ENCODE measurements at places on chromosomes 4 and X. TPM values are rescaled to one million over a fixed set of nuclear protein-coding genes. Genes with fewer than 3 reads are reported as not detected.
A peak's percentile ranks its signal among the peaks of the same experiment; 100 is the strongest.

DNA sequence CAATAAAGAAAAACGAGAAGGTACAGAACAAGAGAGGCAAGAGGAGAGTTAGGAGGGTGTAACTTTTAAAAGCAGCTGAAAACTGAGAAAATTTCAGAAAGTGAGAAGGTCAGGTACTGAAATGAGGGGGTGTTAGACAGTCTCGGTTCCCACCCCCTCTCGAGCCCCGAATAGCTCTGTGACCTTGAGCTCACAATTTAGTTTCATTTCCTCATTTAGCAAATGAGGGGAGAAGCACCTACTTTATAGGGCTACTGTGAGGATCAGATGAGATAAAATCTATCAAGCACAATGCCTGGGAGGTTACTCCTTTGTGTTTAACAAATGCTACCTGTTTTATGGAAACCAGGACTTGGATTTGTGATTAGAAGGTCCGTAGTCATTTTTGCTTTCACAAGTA, 4.9 kb downstream of the UGT8 start:
- no peak overlapping the region for H3K27ac ChIP-seq
- DNase-seq = no peak
- H3K27me3 ChIP-seq = peaks cover 22% of the 10 kb centered on the region
- peaks cover 16% of the 10 kb centered on the region for H3K4me1 ChIP-seq
- no peaks in the 10 kb centered on the region for H3K36me3 ChIP-seq
- no peak overlapping the region for H3K4me3 ChIP-seq

DNA sequence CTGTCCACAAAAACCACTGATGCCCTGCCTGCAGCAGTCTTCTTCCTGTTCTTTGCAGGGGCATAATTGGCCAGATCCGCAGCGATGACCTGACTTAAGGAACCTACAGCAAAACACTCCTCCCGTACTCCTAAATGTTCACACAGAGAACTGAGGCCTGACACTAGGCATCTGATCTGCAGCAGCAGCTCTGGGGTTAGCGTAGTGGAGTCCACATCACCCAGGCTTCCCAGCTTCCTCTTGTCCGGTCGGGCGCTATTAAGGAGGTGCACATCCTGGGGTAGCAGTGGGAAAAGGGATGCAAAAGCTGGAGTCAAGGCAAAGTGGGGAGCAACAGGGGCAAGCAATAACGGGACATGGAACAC, 758 bp downstream of the SCFD2 start:
- peaks cover 4% of the 10 kb centered on the region for H3K27me3 ChIP-seq
- peak overlapping the region; percentile 98 for H3K27ac ChIP-seq
- peaks cover 38% of the 10 kb centered on the region for H3K4me1 ChIP-seq
- peak overlapping the region; percentile 99 for H3K4me3 ChIP-seq

- H3K27me3 ChIP-seq = peaks cover 2% of the 10 kb centered on the region
- no peaks in the 10 kb centered on the region for H3K36me3 ChIP-seq
- DNase-seq = no peak
- H3K4me3 ChIP-seq = no peak overlapping the region
- no peak overlapping the region for H3K27ac ChIP-seq
Measured at GRCh38 chr4:65661471-65661870, 8.8 kb downstream of the EPHA5 start.

Gene SSX2
- not detected for polyA plus RNA-seq

DNA sequence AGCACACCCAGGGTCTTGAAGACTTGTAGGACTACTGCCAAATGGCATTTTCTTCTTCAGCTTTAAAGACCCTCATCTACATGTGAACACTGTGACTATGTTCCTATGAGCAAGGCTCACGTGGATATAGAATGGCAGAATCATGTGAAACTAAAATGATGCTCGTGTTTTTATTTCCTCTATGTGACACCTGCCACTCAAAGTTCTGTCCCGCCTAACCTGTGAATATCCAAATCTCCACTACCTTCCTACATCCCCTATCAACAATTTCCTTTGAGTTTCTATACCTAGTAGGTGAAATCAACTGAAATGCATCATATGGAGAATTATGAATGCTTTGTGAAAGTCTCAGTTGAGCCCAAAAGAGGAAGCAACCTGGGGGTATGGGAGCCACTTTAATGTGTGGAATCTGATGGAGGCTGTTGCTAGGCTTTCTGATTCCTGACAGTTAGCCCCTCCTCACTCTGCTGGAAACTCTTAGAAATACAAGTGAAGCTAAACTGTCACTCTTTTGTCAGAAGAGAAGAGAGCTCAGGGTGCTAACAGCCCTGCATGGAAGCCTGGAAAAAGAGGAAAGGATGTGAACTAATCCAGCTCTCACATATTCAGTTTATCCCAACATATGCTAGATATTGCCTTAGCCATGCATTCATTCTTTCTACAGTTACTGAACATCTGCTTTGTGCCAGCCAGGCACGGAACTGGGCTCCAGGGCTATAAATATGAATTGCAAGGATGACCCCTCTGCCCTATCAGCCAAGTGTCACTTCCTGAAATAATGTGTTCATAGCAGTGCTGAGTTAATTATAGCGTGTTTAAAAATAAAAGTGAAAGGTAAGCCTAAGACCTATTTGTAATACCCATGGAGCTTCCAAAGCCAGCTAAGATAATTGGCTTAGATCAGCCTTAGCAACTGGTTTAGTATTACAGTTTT, 11.0 kb downstream of the LHFPL1 start:
- no peaks in the 10 kb centered on the region for H3K4me1 ChIP-seq
- peaks cover 2% of the 10 kb centered on the region for H3K36me3 ChIP-seq
- H3K27me3 ChIP-seq = no peaks in the 10 kb centered on the region
- DNase-seq = no peak
- H3K27ac ChIP-seq = no peak overlapping the region

DNA sequence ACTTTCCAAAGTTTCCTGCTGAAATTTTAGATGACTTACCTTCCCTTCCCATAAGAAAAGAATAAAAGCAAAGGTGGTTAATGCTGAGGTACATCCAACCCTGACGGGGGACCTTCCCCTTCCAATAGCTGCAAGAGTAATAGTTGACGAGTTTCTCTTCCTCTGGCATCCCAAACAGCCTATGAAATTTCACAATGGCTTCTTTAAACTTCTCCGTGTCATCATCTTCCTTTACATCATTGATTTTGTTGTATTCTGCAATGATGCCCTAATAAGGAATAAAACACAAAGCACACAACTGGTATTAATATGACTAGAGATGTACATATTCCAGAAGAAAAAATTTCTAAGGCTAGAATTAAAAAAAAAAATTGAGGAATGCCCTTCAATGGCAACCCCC, 76.6 kb downstream of the TBC1D9 start:
- DNase-seq = no peak
- H3K4me1 ChIP-seq = peaks cover 8% of the 10 kb centered on the region
- no peaks in the 10 kb centered on the region for H3K36me3 ChIP-seq
- H3K27me3 ChIP-seq = peaks cover 28% of the 10 kb centered on the region
- no peak overlapping the region for H3K4me3 ChIP-seq

Gene SH2D1A
- polyA plus RNA-seq = 92.7 TPM

- peak overlapping the region; percentile 74 for H3K27ac ChIP-seq
- H3K4me3 ChIP-seq = no peak overlapping the region
- DNase-seq = no peak
Measured at GRCh38 chr4:87419578-87420249, 2.7 kb upstream of the NUDT9 start.

Gene FAM47A
- polyA plus RNA-seq = not detected

DNA sequence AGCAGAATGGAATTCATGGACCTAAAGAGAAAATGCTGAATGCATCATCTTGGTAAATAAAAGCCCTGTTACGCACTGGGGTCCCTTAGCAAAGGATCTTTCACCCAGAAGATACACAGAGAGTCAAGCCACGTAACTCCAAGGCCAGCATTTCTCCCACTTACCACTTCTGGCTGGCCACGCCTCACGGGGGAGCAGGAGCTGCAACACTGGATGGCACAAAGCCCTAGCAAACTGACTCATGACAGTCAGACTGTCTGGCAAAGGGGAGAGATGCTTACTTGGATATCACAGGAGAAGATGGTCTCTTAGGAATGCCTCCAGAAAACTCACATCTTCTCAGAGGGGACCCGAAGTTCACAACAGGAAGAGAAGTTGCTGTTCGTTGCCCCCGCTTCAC, 51.4 kb upstream of the BCLAF3 start:
- DNase-seq = no peak
- H3K4me1 ChIP-seq = no peaks in the 10 kb centered on the region
- H3K4me3 ChIP-seq = no peak overlapping the region
- H3K27me3 ChIP-seq = no peaks in the 10 kb centered on the region
- peaks cover 9% of the 10 kb centered on the region for H3K36me3 ChIP-seq
- H3K27ac ChIP-seq = no peak overlapping the region

Gene KLHL13
- 2.6 TPM for polyA plus RNA-seq

DNA sequence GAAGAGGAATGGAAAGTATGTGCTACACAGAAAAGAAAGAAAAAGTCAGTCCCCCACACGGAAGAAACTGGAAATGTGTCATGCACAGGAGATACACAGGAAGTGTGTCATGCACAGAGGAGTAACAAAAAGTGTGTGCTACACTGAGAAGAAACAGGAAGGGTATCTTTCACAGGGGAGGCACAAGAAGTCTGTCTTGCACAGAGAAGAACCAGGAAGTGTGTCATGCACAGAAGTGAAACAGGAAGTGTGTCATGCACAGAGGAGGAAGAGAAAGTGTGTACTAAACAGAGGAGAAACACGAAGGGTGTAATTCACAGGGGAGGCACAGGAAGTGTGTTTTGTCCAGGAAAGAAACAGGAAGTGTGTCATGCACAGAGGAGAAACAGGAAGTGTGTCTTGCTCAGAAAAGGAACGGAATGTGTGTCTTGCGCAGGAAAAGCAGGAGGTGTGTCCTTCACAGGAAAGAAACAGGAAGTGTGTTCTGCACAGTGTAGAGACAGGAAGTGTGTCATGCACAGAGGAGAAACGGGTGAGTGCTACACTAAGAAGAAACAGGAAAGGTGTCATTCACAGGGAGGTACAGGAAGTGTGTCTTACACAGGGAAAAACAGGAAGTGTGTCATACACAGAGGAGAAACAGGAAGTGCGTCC, 527.2 kb upstream of the PRKX start:
- no peaks in the 10 kb centered on the region for H3K4me1 ChIP-seq
- H3K36me3 ChIP-seq = peaks cover 6% of the 10 kb centered on the region
- peaks cover under 1% of the 10 kb centered on the region for H3K27me3 ChIP-seq
- peak; percentile 16 for DNase-seq
- H3K27ac ChIP-seq = no peak overlapping the region

Gene SMR3B
- polyA plus RNA-seq = not detected

- H3K4me3 ChIP-seq = no peak overlapping the region
- no peak overlapping the region for H3K27ac ChIP-seq
- H3K4me1 ChIP-seq = peaks cover 25% of the 10 kb centered on the region
- no peak for DNase-seq
- H3K36me3 ChIP-seq = no peaks in the 10 kb centered on the region
- H3K27me3 ChIP-seq = no peaks in the 10 kb centered on the region
Measured at GRCh38 chrX:150873616-150874015, 24.9 kb downstream of the CD99L2 start.

Gene PLAC8
- 615 TPM for polyA plus RNA-seq

- peaks cover 9% of the 10 kb centered on the region for H3K4me1 ChIP-seq
- peaks cover 6% of the 10 kb centered on the region for H3K27me3 ChIP-seq
- peak overlapping the region; percentile 73 for H3K27ac ChIP-seq
- H3K36me3 ChIP-seq = no peaks in the 10 kb centered on the region
- no peak for DNase-seq
Measured at GRCh38 chr4:153154007-153154975, 50.0 kb upstream of the TRIM2 start.

GRCh38 chr4:128158894-128159293, 97.8 kb downstream of the LARP1B start:
- DNase-seq = no peak
- no peak overlapping the region for H3K4me3 ChIP-seq
- peaks cover 16% of the 10 kb centered on the region for H3K36me3 ChIP-seq
- H3K27me3 ChIP-seq = no peaks in the 10 kb centered on the region

DNA sequence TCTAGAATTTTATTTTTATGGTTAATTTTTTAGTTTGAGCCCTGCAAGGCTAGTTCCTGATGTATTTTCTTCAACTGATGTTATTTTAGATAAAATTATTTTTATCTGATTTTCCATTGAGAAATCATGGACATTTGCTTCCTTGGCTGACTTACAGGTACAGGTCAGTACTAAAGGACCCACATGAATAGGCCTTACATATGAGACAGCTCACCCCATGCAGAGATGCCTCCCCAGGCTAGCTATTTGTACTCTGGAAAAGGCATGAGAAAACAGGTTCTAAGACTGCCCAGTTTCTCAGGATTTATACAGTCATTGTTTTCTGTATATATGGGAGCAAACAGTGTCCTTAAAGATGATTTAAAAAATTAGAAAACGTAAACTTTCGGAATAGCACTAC, 255.5 kb downstream of the BMPR1B start:
- no peaks in the 10 kb centered on the region for H3K36me3 ChIP-seq
- H3K27me3 ChIP-seq = no peaks in the 10 kb centered on the region
- H3K4me3 ChIP-seq = no peak overlapping the region
- no peak overlapping the region for H3K27ac ChIP-seq
- H3K4me1 ChIP-seq = no peaks in the 10 kb centered on the region

DNA sequence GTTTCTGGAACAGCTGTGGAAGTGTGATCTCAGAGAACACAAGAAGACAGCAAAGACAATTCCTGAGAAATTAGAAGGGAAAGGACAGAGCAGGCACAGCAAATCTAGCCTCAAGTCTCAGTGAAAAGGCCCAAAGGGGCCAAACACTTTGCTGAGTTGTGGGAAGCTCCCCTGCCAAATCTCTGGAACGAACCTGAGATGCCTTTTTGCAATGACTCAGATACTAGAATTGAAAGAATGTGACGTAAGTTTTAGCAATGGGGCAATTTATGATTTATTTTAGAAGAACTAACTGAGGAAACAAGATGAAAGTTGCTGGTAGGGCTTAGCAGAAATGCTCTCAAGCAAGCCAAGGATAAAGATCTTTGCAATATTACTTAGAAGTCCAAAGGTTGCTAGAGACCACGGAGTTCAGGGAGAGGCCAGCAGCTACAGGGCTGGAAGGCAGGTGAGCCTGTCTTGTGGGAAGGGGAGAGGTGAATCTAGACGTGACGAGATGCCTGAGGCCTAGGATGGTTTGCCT, 92.8 kb downstream of the AMELX start:
- H3K4me3 ChIP-seq = no peak overlapping the region
- H3K4me1 ChIP-seq = no peaks in the 10 kb centered on the region
- H3K27me3 ChIP-seq = no peaks in the 10 kb centered on the region
- no peaks in the 10 kb centered on the region for H3K36me3 ChIP-seq

Gene NIPAL1
- 1.2 TPM for polyA plus RNA-seq

Gene GPR82
- 0.19 TPM for polyA plus RNA-seq

- DNase-seq = no peak
- no peaks in the 10 kb centered on the region for H3K4me1 ChIP-seq
- H3K27me3 ChIP-seq = no peaks in the 10 kb centered on the region
- no peaks in the 10 kb centered on the region for H3K36me3 ChIP-seq
Measured at GRCh38 chrX:55593296-55593695, 29.9 kb upstream of the FOXR2 start.

Data from naive thymus-derived CD8-positive, alpha-beta T cell (primary cell).